HS-27A (cell line): ENCODE measurements at places on chromosomes 11 and 22.

DNA sequence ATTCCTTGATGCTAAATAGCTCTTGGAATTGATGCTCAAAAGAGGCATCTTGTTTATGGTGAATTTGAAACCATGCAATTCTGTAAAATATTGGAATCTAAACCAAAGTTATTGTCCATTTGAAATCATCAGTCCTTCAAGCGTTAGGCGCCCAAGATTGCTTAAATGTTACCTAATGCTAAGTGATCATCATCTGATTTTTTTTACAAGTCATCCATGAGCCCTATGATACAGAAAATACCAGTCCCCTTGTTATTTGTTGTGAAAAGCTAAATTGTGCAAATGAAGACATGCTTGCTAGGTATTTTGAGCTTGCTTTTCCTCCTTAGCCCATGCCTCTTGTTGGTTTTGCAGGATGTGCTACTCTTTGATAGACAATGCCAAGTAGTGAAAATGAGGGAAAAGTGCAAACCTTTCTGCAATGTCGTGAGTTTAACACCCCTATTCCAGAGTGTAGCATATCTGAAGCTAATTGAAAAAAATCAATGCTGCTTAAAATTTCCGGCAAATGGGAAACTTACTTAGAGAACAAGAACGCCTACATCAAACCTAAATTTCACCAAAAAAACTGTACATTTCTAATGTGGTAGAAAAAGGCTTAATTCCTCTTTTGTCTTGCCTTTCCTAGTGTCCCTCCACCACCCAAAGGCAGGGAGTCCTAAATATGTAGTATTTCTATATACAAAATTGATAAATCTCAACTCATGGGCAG, 1.9 kb downstream of the GRK3 start:
- DNase-seq: no peak

GRCh38 chr11:88597387-88597786, 259.9 kb upstream of the CTSC start:
- DNase-seq: no peak

DNA sequence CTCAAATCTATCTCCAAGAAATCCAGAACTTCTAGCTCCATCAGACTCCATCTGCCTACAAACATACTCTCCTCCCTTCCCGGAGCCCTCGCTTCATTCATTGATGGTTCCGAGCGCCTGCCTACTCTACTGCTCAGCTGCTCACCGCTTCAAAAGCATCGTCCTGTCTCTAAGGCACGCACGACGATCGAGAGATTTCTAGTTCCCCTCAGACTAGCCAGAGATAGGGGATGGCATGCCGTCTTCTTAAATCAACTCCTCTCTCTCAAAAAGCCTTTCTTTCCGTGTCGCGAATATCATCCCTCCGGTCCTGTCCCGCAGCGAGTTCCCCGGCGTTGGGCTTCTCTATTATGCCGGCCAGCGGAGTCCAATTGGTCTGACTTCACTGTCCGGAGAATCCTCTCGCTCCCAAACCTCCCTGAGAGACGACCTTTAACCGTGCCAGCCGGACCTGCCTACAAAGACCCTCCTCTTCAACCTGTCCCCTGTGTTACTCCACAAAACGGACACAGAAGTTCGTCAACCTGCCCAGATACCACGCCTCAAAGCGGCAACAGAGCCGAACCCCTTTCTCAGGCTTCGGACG, 592 bp downstream of the EEF1G start:
- DNase-seq: no peak

- DNase-seq: peak; percentile 1
These were observed 368.6 kb downstream of the OPCML start for GRCh38 chr11:133163463-133164419.

DNA sequence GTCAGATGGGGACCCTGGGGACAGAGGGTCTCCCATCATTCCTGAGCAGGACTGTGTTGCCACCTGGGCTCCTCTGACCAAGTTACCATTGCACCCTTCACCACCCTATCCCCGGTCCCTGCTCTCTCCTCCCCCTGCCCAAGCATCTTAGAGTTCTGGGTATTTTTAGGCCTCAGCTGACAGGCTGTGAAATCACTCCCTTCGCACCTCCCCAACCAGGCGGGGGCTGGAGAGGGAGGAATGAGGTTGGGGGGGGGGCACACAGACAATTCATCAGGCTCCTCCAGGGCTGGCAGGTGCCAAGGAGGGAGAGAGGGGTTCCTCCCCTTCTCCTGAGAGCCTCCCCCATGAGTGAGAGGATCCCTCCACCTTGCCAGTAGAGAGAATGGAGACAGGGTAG, 9.0 kb downstream of the SYT7 start:
- no peak for DNase-seq

- DNase-seq: no peak
These were observed 78.3 kb downstream of the TECTA start for GRCh38 chr11:121179306-121179705.

- no peak for DNase-seq
These were observed 407.8 kb upstream of the NARS2 start for GRCh38 chr11:78982473-78982872.

- DNase-seq: no peak
These were observed 665 bp downstream of the USP28 start for GRCh38 chr11:113874581-113875233.

DNA sequence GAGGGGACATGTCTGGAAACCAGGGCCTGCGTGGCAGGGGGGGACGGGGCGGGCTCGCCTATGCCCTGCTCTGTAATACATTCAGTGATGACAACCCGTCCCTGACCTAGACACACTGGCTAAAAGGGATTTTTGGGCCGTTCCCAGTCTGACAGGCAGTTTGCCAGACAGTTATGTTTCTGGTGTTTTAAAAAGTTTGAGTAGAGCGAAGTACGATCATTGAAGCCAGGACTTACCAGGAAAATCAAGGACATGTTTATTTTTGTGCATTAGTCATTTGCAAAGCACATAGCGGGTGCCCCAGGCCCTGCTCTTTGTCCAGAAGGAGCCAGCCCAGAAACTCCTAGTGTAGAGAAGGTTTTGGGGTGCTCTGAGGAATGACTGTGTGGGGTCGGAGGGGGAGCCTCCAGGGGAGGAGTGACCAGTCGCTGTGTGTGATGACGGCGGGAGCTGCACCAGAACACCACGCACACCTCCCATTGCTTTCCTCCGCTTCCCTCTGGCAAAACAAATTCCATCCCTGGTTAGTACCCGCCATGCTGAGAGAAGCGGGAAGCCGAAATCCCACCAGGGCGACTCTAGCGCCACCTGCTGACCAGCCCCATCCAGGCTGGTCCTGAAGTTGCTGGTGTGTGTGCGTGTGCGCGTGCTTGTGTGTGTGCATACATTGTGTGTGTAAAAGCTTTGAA, 50.8 kb downstream of the FBLN1 start:
- DNase-seq: peak; percentile 35

DNA sequence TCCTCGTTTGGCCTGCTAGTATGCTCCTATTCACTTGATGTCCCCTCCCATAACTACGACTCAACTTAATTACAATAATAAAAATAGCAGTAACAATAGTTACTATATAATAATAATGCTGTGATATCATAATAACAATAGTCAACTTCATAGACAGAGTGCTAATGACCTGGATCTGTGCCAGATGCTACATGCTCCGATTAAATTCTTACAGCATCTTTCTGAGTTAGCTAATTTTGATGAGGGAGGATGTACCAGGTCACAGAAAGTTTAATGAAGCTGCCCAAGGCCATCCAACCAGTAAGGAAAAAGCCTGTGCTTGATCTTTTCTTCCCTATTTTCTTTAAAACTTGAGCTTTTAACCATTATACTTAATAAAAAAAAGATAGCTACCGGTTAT, 413.4 kb upstream of the LRRC4C start:
- no peak for DNase-seq

DNA sequence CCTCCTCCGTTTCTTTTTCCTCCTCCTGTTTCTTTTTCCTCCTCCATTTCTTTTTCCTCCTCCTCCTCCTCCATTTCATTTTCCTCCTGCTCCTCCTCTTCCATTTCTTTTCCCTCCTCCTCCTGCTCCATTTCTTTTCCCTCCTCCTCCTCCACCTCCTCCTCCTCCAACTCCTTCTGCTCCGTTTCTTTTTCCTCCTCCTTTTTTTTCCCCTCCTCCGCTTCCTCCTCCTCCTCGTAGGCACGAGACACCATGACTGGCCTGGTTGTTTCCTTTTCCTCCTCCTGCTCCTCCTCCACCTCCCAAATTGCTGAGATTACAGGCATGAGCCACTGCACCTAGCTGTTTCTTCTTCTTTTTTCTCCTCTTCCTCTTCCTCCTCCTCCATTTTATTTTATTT, 25.6 kb upstream of the DRICH1 start:
- no peak for DNase-seq

DNA sequence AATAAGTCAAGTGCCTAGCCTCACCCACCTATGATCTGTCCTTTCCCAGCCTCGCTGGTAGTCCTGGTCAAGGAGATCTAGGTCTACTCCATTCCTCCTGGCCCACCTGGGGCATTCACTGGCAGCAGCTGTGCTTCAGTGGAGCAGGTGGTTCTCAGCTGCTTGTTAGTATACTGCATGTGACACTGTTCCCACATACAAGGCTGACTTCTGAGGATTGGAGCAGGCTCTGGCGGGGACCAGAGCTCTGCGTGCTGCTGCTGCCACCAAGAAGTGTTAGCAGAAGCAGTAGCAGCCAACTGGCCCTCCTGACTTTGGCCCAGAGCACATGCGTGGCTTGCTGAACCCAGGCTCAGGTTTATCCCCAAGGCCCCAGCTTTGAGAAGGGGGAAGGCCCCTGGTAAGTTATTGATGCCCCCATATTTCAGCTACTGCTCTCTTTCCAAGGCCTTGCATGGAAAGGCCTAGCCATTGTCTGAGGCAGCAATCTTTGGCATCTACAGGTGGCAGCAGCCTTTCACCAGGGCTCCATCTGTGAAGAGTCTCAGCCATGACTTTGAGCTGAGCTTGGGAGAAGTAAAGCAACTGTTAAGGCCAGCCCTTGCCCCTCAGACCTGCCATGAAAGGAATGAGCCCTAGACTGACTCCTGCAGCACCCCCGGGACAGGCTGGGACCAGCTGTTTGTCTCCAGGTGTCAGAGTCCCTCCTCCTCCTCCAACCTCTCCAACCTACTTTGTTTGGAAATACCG, 26.5 kb downstream of the ARHGAP1 start:
- DNase-seq: no peak

DNA sequence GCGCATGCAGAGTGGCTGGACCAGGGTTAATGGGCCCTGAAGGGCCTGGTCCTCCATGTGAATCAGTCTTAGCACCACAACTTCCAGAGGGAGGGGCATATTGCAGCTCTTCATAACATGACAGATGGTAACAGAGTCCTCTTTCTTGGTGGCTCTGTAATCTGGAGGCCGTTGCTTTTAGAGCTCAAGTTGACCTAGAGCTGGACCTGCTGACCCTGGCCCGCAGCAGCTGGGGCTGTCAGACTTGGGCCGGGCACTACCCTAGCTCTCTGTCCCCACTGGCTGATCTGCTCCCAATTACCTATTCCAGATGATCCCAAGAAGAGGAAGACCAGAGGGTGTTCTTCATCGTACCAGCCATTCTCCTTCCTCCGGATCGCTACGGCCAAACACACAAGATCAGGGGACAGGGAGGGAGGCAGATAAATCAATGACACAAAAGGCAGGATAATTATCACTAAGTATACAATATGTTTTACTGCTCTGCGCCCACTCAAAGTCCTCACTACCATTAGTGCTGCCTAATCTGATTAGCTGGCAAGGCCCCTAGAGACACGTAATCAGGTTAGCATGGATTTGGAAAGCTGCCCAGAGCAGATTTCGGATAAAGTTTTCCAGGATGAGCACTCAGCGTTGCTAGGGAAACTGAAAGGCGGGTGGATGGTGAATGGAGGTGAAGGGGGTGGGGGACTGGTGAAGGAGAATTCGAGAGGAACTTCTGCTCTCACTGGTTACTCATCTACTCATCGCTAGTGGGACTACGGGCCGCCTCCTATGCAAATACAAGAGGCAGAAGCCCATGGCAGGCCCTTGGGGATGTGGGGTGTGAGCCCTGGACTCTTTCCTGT, 64.5 kb upstream of the PHOX2A start:
- peak; percentile 24 for DNase-seq

DNA sequence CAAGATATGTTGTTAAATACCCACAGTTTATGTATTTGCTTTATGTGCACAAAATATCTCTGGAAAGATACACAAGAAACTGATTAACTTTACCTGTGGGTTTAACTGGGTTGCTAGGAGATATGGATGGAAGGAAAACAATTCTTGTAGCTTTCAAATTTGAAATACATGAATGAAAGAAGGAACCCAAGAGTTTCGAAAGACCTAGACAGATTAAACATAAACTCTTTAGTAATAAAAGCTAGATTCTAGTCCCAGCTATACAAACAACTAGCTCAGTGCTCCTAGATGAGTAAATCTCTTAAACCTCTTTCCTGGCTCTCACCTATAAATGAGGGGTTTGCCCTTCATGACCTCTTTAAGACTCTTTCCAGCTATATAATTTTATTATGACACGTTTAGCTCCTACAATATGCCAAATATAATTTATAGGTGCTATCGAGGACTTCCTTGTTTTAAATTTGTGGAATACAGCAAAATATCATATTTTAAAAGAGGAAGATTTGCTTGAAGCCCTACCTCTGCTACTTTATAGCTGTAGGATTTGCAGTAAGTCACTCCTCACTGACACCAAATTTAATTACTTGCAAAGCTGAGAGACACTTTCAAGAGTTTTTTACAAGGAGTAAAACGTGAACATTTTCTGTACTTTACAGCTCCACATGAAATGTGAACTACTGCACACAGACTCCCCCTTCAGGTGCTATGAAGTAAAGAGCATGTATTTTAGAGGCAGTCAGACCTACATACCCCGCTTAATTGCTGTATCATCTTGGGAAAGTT, 50.7 kb downstream of the RRAS2 start:
- no peak for DNase-seq

DNA sequence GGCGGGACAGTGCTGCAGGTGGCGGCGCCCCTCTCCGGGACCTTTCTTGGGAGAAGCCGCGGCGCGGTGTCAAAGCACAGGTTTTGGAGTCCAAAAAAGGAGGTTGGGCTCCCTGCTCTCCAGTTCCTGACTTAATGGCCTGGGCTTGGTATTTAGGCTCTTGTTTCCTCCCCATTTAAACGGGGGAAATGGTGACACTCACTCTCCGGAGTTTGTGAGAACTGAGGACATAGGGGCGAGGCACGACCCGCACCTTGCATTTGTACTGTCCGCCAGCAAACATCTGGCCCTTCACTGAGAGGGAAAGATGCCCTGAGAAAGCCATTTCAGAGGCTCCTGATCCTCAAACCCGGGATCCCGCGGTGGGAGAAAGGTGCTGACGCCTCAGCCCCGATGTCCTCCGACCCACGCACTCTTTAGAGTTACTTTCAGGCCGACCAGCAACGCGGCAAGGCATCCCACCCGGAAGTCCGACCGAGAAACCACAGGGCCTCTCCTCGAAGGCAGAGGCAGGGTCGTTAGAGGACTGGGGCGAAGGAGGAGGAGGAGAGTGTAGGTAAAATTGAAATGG, 2.9 kb upstream of the WDR74 start:
- no peak for DNase-seq

DNA sequence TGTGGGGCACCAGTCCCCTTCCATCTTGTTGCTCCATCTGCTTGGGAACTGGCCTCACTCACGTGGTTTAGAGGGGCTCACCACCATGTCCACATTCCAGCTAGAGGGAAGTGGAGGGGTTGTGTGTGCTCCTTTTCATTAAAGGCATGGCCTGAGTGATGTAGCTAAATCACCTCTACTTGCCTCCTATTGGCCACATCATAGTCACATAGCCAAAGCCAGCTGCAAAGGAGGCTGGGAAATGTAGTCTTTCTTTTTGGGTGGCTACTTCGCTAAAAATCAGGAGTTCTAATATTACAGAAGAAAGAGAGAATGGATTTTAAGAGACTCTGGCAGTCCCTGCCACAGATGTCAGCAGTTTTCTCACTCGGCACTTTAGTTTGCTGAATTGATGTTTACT, 63.0 kb upstream of the ALX4 start:
- DNase-seq: no peak

GRCh38 chr22:27113211-27113635, 455.8 kb downstream of the MIAT start:
- peak; percentile 95 for DNase-seq
